Regular cardiac myocyte (primary cell): ENCODE measurements at places on chromosomes 1 and 21. TPM values are rescaled to one million over a fixed set of nuclear protein-coding genes. Genes with fewer than 3 reads are reported as not detected.

The LEMD1 gene
- total RNA-seq, result not detected in 2 replicates

The HOOK1 gene
- total RNA-seq, result under 0.01 TPM in 2 replicates

The GBP6 gene
- under 0.01 TPM in 2 replicates for total RNA-seq

The MRPS14 gene
- total RNA-seq, result 21.1 and 22.4 TPM in 2 replicates

The LIPI gene
- not detected in 2 replicates for total RNA-seq

The CAMK1G gene
- total RNA-seq, result 0.77 and 0.85 TPM in 2 replicates

The HSD3B1 gene
- not detected in 2 replicates for total RNA-seq

The SLC22A15 gene
- 1.3 and 10.1 TPM in 2 replicates for total RNA-seq

The FAM72D gene
- under 0.01 and 4.2 TPM in 2 replicates for total RNA-seq
